ENCODE measurements at places on chromosomes 12 and 14.
A peak's percentile ranks its signal among the peaks of the same experiment; 100 is the strongest.

DNA sequence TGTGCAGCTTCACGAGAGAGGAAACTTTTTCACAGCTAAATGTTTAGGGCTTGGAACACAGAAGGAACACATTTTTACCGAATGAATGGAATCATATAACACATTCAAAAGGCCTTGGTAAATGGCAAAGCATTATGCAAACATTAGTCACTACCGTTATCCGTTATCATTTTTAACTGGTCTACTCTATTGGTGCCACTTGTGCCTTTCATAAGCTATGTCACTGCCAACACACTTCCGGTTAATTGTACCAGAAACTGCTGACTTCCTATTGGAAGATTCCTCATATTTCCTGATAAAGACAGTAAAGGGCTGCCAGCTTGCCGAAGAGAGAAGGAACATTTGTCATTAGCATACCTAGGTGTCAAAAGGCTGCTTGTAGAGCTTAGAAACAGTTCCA lies 169.2 kb downstream of the APAF1 start:
- DNase-seq = no peak

GRCh38 chr12:69553628-69554248 lies 31.5 kb upstream of the CCT2 start:
- DNase-seq = no peak

GRCh38 chr14:35365130-35366055 lies 39.2 kb downstream of the NFKBIA start:
- no peak for DNase-seq

- peak; percentile 8 for DNase-seq
Observed at GRCh38 chr12:89160716-89161123, 191.6 kb downstream of the DUSP6 start.

GRCh38 chr14:72775923-72776554 lies 117.9 kb downstream of the DPF3 start:
- DNase-seq = no peak

- no peak for DNase-seq
Observed at GRCh38 chr12:108338915-108339657, at the start of gene CMKLR1. Gene CMKLR1 (minus strand): TSS chr12:108339311. CDS start chr12:108293591, 45,720 bp downstream.

DNA sequence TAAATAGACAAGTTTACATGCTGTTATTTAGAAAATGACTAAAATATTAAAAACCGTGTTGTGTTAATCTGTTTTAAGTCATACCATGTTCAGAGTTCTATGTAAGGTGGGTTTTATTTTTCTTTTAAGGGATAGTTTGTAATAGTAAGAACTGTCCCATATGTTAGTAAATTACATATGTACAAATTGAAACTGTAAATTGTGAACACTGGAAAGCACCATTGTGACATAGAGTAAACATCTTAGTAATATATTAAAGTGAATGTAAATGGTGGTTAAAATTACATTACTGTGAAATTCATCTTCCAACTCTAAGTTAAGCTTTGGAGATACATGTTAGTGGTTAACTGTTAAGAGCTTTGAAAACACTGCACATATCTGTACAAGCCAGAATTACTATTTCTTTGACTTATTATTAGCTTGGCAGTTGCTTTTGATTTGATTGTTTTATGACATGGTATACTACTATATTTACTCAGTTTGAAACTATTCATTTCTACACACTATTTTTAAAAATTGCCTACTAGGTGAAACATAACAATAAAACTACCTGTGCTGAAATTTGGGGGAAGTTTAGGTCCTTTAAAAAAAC lies 27.4 kb upstream of the DIP2B start:
- DNase-seq = no peak

GRCh38 chr14:91649930-91650329 lies 82.0 kb downstream of the CATSPERB start:
- no peak for DNase-seq

- no peak for DNase-seq
Observed at GRCh38 chr12:100576331-100577036, 3.0 kb downstream of the GAS2L3 start.

DNA sequence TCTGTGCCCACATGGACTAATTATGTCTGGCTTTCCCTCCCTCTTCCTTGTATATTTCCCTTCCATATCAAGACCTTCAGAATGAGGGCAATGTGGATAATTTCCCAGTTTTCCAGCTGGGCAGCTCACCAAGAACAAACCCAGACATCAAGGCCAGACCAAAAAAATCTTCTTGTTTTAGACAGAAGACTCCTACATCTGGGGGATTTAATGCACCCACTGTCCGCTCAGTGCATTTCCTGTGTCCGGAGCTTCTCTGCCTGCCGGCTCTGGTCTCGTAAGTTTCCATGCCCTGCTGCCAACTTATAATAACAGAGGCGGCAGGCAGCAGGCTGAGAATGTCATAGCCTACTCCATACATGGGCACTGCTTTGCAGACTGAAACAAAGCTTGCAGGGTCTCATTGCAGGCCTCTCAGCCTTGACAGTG lies 207.2 kb upstream of the BCL2L14 start:
- no peak for DNase-seq

GRCh38 chr12:57726884-57727757 lies 11.4 kb downstream of the AGAP2 start:
- no peak for DNase-seq

- DNase-seq = no peak
Observed at GRCh38 chr12:101806265-101806664, 24.5 kb downstream of the GNPTAB start.

GRCh38 chr12:47825173-47825639 lies 5.5 kb upstream of the HDAC7 start:
- DNase-seq = no peak

Measured in stimulated activated CD4-positive, alpha-beta T cell treated with anti-CD3 and anti-CD28 coated beads, TNF-alpha, amount 100 ng/mL, for 1 hour (primary cell).